ENCODE measurements at places on chromosomes 6 and 20.

DNA sequence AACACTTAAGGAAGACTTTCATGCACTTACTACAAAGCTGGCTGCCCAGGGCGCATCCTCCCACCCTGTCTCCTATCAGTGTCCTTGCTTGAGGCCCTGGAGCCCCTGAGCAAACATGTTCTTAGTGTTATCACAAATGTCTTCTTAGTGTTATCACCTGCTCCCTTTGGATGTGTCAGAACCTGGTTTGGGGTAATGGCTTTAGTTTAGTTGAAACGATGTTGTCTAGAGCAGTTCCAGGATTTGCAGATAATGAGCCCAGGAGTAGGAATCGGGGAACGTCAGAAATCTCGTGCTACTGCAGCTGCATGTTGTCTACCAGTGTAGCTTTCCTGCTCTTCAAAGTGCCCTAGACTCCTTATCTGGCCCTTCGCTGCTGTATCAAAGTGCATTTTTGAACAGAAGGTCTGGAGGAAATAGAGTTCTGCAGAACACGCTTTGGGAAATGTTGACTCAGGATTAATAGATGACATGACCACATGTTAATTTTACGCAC, 69.6 kb downstream of the PHACTR2 start:
- no peak for DNase-seq

GRCh38 chr20:47818016-47818415, 32.7 kb upstream of the SULF2 start:
- no peak for DNase-seq

GRCh38 chr6:39065561-39065960, 17.0 kb downstream of the GLP1R start:
- DNase-seq, result no peak

- no peak for DNase-seq
Measured at GRCh38 chr6:39074486-39074885, 25.9 kb downstream of the GLP1R start.

DNA sequence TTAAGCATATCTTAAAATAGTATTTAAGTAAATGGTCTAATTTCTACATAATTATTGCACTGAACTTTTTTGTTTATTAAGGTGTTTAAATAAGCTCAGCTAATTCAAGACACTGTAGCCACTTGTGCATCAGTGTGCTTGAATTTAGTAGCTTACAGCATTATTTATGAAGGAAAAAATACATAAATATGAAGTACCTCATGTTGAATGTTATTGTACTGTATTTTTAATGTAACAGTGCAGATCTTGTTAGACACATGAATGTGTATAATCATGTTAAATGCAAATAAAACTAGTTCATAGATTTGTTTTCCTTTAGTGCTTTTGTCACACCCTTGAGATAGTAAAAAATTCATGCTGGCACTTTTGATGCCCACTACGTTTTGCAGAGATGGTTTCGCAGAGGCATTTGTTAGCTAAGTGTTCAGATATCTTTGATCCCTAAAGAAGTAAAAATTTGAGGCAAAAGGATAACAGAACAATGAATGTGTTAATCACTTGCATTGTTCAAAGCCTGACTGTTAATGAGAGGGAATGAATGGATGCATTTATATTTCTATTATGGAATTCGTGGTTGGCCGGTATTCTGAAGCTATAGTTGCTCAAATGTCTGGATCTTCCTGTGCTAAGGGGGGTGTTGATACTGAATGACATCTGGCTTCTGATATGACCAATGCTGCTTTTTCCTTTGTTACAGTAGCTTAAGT, 8.8 kb downstream of the BTBD3 start:
- no peak for DNase-seq

DNA sequence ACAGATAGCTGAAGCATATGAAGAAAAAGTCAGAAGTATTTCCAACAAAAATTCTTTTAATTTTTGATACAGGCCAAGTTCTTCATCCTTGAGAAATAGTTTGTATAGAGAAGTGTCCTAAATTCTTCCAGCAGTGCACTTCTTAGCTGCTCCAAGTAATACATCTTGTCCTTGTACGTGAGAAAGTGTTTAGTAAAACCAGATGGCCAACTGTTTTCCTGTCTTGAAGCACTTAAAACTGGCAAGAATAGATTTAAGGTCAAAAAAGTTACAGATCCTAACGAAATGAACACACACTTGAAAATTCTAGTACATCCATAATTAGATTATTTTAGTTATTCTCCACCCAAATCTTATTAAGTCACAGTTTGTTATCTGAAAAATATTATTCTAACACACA, 52.2 kb upstream of the HSF2 start:
- DNase-seq, result no peak

- no peak for DNase-seq
Measured at GRCh38 chr6:124671324-124671723, 290.9 kb upstream of the RNF217 start.

DNA sequence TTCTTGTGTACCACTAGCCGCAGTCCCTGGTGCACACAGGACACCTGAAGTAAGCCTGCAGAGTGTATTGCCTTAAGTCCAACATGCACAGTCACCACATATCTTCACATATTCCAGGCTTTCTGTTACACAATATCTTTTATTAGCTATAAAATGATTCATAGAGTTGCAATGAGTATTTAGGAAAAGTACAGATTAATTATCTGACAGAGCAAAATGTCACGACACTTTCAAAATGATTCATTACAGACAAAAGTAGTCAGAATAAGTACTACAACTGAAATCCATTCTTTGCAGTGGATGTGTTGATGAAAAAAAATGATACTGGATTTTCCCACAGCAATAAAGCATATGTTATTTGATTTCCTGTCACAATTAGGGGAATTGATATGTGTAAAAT, 199.5 kb upstream of the ASCC3 start:
- no peak for DNase-seq

DNA sequence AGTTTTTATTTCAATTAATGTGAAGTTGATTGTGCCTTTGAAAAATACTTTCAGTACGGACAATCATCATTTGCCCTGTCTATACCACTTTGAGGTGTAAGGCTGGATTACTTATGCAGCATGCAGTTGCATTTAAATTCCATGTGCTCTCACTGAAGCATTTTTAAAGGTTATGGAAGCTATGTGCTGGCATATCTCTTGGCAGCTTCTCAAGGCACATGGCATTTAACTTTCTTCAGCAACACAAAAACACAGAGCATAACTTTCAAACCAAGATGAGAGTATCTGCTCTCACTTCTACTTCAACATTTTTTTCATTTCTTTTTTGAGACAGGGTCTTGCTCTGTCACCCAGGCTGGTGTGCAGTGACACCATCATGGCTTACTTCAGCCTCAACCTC, 360.6 kb upstream of the RUNX2 start:
- no peak for DNase-seq

- no peak for DNase-seq
Measured at GRCh38 chr20:10596710-10597121, 77.1 kb downstream of the JAG1 start.

DNA sequence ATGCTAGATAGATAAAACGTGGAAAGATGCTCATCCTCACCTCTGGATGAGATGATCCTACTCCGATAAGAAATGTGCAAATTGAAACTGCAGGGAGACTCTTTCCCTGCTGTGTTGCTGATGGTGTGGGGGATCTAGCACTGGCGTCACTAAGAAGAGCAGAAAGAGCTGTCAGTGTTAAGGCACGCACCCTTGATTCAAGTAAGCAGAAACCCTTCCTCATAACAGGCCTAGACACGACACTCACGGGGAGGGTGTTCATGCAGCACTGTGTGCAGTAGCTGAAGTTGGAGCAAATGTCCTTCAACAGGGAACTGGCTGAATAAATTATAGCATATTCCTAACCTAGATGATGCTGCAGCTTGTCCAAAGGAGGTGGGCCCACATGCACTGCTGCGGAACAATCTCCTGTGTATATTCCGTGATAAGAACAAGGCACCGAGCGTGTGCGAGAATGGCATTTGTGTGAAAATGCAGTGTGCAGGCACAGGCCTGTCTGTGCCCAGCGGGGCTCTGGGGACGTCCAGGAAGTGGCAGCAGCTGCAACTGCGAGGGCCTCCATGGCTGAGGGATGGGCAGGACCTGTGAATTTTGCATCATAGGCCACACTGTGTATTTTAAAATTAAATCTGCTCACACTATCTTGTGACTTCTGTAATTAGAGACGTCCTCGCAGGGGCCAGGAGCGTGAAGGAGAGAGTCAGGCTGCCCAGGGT, 64.0 kb downstream of the TCP11 start:
- peak; percentile 6 for DNase-seq

DNA sequence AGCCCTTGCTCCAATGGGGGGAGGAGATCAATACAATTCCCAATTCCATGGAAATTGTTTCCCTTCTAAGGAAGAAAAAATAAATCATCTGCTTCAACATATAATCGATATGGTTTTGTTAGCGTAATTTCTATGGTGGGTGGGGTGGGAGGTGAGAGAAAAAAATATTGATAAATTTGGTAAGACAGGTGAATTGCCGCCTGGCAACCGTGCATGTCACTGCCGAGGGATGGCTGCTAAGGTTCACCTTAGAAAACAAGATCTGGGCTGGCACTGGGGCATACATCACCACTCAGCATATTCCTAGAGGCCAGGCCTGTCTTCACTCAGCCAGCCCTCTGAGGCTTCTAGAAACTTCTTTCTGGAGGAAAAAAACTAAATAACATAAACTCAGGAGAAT, 104.1 kb downstream of the ZNF217 start:
- DNase-seq, result no peak

All from DMS79 (cell line).